ENCODE measurements at places on chromosomes 7 and 10.

GRCh38 chr7:2196381-2197378 is 36.1 kb downstream of the MAD1L1 start:
- DNase-seq, result no peak

DNA sequence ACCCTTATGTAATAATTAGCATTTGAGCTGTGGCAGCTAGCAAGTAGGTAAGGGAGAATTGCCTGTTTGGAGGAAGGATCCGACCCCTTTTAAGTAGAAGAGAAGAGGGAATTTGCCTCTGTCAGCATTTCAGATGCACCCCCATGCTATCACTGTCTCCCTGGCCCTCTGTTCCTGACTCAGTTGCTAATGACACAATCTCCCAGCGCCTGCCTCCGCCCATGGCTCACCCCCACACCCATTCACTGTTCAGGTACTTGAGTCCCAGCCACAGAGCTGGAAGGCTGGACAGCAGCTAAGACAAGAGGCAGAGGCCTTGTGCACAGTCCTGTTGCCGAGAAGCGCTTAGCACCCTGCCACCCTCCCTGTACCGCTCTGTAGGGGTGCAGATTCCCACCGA is 512.3 kb upstream of the GALNT17 start:
- no peak for DNase-seq

GRCh38 chr10:34862892-34863291 is 47.8 kb upstream of the PARD3 start:
- DNase-seq, result no peak

- no peak for DNase-seq
Measured at GRCh38 chr10:101146392-101147251, 15.5 kb downstream of the TLX1 start.

- DNase-seq, result no peak
Measured at GRCh38 chr7:44142028-44142427, 896 bp upstream of the MYL7 start.

- DNase-seq, result no peak
Measured at GRCh38 chr10:70197235-70197945, 27.1 kb upstream of the SAR1A start.

GRCh38 chr10:124601016-124601415 is 139.4 kb downstream of the LHPP start:
- no peak for DNase-seq
